ENCODE measurements at places on chromosomes 13 and 19.

DNA sequence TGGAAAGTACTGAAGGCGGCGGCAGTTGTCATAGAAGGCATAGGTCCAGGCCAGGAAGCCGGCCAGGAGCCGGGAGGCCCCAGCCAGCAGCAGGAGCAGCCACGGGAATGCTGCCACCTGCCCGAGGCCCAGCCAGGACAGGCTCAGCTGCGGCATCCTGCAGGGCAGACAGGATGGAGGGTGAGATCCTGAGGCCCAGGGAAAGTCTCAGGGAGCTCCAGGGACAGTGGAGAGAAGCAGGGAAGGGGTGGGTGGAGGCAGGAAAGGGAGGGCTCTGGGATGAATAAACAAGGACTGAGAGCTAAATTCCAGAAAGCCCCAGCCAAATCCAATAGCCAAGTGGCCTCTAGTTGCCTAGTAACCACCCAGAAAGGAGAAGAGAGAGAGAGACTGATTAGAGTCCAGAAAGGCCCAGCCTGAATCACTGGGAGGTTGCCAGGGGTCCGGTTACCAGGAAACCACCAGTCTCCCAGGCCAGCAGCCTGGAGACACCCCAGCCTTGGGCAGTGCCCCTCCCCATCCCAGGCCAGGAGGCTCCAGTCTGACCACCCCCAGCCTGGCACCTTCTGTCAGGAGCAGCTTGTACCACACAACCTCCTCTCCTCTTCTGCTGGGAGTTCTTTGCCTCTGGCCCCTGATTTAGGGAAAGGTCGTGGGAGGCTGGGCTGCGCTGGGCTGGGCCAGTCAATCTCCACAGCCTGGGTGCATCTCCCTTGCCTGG lies 7.5 kb upstream of the OR10H5 start:
- DNase-seq, result no peak

DNA sequence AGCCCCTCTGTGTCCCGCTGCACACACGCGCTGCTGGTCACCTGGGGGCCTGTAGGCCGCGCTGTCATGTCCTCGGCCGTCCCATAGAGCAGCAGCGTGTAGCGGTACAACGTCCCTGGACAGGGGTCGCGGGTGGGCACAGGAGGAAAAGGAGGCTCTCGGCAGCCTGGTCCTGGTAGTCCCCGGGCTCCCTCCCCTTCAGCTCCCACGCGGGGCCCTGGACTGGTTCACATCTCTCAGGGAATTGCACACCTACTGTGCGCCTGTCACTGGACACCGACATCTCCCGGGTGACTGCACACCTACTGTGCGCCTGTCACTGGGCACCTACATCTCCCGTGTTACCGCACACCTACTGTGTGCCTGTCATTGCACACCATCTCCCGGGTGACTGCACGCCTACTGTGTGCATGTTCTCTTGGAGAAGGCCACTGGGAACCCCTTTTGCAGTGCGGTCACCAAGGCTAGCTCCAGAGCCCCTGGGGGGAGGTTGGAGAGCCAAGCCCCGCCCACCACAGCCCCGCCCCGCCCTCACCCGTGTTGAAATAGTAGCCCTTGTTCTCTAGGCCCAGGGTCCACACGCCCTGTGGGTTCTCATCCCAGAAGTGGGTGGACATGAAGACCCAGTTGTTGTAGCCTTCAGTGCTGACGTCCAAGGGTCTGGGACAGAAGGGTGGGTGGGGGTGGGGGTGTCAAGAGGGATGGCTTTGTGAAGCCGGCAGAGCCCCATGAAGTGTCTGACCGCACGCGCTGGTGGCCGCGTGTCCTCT lies 3.5 kb upstream of the C19orf25 start:
- DNase-seq, result no peak

GRCh38 chr19:3336680-3337523 lies 29.5 kb upstream of the NFIC start:
- no peak for DNase-seq

- DNase-seq, result no peak
Observed at GRCh38 chr13:54511366-54511765, 1482.8 kb downstream of the OLFM4 start.

DNA sequence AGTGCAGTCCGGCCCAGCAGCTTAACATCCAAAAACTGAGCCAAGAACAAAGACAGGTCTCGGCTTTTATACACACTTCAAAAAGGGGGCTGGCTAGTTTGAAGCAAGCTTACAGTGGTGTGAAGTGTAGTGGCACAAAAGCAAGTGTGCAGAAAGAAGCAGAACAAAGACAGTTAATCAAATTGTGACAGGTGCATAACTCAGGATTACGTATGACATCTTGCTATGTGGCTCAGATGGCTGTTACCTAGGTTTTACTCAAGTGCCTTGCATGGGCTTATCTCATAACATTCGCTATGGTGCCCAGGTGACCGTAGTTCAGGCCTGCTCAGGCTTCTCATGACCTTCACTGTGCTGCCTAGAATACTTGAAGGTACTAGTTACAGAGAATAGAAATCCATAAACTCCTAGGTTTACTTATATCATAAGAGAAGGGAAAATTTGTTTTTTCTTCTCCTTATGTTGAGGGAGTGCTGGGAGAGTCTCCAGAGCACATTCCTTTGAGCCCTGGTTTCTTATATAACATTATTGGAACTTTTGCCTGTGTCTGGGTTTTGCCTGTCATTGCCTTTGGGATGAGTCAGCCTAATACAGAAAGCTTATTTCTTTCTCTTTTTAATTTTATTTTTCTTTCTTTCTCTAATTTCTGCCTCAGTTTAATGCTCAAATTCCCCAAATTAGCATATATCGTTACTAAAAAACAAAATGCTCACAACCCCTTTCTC lies 1629.1 kb upstream of the PCDH20 start:
- no peak for DNase-seq

- DNase-seq, result no peak
Observed at GRCh38 chr19:54179921-54180461, 7.0 kb upstream of the TMC4 start.

GRCh38 chr13:99987154-99988019 lies 5.8 kb downstream of the ZIC2 start:
- DNase-seq, result no peak

DNA sequence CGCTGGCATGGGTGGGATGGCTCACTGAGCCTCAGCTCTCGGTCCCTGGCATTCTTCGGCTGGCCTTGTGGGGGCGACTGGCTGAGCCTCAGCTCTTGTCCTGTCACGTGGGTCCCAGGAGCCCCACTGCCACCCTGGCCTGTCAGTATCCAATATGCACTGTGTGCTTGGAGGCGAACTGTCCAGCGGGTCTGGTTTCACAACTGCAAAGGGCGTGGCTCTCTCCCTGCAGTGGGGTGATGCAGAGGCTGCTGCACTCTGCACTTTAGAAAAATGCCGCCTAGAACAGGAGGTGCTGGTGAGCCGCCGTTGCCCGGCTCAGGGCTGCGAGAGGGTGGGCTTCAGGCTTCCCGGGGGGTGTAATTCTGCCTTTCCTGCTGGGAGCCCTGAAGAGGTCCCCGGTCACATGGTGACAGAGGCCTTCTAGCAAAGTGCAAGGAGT lies 17.0 kb upstream of the TMEM255B start:
- DNase-seq, result no peak

GRCh38 chr13:109113427-109113826 lies 484.0 kb downstream of the MYO16 start:
- no peak for DNase-seq

GRCh38 chr13:94622344-94622743 lies 20.7 kb downstream of the GPR180 start:
- DNase-seq, result no peak

DNA sequence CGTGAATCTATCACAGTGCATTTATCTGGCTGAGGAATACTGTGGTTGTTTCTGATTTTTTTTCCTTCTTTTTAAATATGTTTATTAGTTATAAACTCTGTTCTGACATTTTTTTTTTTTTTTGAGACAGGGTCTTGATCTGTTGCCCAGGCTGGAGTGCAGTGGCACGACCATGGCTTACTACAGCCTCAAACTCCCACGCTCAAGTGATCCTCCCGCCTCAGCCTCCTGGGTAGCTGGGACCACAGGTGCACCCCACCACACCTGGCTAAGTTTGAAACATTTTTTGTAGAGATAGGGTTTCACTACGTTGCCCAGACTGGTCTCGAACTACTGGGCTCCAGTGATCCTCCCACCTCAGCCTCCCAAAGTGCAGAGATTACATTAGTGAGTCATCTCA lies 6.6 kb upstream of the NUMBL start:
- no peak for DNase-seq

DNA sequence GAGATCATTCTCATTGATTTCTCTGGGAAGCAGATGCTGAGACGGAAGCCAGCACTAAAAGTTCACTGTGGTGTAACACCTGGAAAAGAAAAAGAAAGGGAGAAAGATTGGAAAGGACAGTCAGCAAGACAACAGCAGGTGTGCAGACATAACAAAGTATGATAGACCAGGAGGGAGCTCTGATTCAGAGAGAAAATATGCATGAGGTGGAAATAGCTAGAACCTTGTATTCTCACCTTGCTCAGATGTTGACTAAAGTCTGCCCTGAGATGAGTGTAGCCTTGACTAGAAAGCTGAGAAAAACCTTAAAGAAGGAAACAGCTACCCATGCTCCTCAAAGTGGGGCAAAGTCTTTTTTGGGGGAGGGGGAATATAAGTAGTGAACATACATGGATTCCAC lies 1711.8 kb downstream of the EFNB2 start:
- DNase-seq, result no peak

DNA sequence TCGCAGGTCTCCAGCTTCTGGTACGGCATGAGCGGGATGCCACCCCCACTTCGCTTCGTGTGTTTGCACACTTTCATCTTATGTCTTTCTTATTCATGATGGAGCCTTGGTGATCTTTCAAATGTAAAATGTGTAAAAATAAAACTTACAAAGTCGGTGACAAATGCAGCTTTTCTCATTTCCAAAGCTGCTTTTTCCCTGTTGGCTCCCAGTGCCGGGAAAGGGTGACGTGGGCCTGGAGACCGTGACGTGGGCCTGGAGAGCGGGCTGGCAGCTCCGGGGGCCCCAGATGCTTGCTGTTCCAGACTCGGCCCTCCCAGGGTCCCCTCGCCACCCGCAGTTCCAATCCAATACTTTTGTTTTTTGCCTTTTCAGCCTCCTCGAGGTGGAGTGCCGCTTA lies 101.4 kb downstream of the KDM4B start:
- no peak for DNase-seq

GRCh38 chr13:40666933-40667621 lies 636 bp upstream of the FOXO1 start:
- DNase-seq, result no peak

GRCh38 chr19:18304458-18305310 lies 18.2 kb downstream of the LSM4 start:
- peak; percentile 86 for DNase-seq

GRCh38 chr13:26541678-26542568 lies 15.6 kb upstream of the WASF3 start:
- DNase-seq, result no peak

GRCh38 chr19:3477951-3478350 lies 2.4 kb downstream of the SMIM24 start:
- no peak for DNase-seq

Measured in CD4-positive, alpha-beta T cell treated with Interleukin-21 for 1 hour (primary cell).